Activated naive CD8-positive, alpha-beta T cell treated with anti-CD3 and anti-CD28 coated beads, Interleukin-2, amount 10 ng/mL, durations not matched to agents 7 days and 5 days (primary cell): ENCODE measurements at places on chromosomes 1 and 21. TPM values are rescaled to one million over a fixed set of nuclear protein-coding genes. Genes with fewer than 3 reads are reported as not detected.

- DNase-seq = no peak
Measured at GRCh38 chr1:119714583-119714982, 2.8 kb downstream of the PHGDH start.

DNA sequence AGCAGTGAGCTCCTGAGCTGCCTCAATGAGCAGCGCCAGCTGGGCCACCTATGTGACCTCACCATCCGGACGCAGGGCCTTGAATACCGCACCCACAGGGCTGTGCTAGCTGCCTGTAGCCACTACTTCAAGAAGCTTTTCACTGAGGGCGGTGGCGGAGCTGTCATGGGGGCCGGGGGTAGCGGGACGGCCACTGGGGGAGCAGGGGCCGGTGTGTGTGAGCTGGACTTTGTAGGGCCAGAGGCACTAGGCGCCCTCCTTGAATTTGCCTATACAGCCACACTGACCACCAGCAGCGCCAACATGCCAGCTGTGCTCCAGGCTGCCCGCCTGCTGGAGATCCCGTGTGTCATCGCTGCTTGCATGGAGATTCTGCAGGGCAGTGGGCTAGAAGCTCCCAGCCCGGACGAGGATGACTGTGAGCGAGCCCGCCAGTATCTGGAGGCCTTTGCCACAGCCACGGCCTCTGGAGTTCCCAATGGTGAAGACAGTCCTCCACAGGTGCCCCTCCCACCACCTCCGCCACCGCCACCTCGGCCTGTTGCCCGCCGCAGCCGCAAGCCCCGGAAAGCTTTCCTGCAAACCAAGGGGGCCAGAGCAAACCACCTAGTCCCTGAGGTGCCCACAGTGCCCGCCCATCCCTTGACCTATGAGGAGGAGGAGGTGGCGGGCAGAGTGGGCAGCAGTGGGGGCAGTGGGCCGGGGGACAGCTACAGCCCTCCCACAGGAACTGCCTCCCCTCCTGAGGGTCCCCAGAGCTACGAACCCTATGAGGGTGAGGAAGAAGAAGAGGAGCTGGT is 12.3 kb downstream of the ZBTB7B start:
- DNase-seq = no peak

DNA sequence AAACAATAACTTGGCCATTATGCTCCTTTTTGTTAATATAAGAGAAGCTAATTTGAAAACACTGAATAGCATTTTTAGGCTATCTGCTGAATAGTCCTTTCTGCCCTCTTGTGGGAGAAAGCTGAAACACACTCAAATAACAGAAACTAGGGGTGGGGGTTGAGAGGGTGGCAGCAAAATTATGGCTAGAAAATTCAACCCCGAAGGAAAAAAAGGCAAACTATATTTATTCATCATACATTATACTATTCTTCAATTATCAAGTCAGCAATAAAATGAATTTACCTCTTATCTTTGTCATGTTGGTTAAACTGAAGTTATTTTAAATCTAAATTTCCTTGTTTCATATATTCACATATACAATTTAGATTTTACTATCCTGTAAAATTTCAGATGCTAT is 255.9 kb downstream of the FAF1 start:
- DNase-seq = no peak

DNA sequence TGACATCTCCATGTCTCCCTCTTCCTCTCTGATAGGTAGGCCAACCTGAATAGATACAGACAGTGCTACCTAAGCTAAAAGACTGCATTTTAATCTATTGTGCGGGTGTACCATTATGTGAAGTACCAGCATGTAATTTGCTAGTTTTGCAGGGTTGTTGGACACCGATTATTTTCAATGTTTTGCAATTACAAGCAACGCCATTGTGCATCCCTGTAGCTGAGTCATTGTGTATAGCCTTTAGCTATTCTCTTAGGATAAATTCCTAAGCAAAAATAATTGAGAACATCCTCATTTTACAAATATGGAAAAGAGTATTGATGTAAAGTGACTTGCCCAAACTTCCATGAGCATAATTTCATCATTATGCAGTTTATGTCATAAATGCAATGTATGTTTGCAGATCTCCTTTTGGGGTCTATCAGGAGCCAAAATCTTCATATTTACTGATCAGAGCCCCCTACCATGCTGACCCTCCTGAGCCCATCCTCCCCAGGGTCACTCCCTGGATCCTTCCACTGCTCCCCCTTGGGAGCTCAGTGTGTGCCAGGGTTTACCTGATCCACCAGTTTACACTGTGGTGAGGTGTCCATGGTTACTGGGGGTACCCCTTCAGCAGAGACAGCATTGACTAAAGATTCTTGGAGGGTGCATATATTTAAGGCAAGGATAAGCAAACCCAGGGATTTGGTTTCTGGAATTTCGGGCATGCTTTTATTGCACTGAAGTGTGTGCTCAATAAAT is 80.6 kb downstream of the CCDC185 start:
- no peak for DNase-seq

DNA sequence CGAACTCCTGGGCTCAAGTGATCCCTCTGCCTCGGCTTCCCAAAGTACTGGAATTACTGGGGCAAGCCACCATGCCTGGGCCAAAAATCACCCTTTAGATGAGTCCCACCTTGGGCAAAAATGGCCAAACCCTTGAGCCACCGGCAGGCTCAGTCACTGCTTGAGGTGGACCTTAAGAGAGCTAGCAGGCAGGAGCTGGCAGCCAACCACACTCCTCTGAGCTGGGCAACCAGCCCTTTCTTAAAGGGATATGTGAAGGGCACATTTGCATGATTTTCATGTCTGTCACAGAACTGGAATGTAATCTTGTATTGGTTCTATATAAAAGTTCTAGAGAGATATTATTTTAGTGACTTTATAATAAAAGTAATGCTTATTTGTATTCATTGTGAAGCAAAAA is 316.5 kb downstream of the PBX1 start:
- DNase-seq = no peak

- DNase-seq = no peak
Measured at GRCh38 chr1:21909286-21909759, 27.8 kb downstream of the HSPG2 start.

GRCh38 chr1:190619724-190620123 is 142.1 kb upstream of the BRINP3 start:
- no peak for DNase-seq

GRCh38 chr1:116770625-116771024 is 16.4 kb downstream of the CD2 start:
- DNase-seq = no peak

DNA sequence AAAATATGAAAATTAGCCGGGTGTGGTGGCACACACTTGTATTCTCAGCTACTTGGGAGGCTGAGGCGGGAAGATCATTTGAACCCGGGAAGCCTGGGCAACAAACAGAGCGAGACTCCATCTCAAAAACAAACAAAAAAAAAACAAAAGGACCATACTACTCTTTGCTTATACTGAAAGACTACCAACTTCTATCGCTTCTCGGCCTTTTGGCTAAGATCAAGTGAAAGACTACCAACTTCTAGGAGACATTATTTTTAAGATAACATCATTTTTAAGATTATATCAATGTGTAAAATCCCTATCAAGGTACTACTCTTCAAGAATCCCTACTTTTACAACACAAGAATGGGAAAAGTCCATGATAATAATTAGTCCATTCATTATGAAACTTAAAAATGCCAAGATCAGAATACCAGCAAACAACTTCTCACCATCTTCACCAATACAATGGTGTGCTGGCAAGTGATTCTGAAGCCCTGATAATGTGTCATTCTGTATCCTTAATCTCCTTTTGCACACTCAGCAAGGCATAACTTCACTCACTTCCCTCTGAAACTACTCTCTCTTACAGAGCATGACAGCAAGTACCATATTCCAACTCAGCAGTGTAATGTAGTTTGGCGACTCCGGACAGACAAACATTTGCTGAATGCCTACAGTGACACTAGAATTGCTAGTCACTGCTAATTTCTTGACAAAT is 1.7 kb downstream of the PTP4A2 start:
- no peak for DNase-seq

DNA sequence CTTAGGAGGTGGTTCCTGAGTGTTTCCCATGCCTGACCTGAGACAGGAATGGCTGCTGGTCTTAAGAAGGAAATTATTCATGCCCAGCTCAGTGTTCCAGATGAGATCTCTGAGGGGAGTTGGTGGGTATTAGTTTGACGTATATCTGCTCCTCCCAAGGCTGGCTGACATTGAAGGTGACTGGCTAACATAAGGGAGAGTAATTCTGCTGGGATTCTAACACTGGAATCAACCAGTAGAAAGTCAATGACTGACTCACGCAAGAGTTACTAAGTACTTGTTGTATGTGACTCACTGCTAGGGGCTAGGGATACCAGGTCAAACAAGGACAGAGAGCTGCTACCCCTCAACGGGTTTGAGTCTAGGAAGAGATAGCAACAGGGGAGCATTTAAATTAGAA is 177.3 kb downstream of the CACNA1E start:
- DNase-seq = no peak

- no peak for DNase-seq
Measured at GRCh38 chr1:153770797-153771196, 4.4 kb upstream of the SLC27A3 start.

DNA sequence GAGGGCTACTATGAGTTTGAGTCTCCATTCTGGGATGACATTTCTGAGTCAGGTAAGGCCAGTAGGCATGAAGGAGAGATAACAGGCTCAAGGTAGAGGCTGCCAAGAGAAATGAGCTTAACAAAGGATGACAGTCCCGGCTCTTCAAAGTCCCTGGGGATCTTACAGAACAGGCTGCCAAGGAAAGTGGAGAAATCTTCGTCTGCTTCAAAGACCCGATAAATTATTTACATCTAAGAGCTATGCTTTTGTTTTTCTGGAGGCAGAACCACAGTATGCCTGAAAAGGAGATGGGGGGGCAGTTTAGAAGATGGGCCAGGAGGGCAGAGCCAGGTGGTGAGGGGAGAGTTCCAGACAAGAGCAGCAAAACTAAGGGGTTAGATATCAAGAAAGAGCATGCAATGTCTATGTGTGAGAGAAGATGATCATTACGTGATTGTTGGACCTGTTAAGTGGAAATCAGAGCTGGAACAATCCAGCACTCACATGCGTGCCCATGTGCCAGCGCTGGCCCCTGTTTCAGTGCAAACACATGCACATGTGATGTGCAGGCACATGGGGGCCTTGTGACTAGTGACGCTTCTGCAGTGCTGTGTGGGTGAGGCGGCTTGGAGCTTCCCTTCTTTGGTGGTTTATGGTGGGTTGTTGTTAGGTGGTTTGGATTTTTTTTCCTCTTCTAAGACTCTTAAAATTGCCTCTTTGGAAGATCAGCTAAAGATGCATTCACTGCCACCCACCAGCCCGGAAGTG is 25.7 kb downstream of the CAMK1G start:
- DNase-seq = no peak

DNA sequence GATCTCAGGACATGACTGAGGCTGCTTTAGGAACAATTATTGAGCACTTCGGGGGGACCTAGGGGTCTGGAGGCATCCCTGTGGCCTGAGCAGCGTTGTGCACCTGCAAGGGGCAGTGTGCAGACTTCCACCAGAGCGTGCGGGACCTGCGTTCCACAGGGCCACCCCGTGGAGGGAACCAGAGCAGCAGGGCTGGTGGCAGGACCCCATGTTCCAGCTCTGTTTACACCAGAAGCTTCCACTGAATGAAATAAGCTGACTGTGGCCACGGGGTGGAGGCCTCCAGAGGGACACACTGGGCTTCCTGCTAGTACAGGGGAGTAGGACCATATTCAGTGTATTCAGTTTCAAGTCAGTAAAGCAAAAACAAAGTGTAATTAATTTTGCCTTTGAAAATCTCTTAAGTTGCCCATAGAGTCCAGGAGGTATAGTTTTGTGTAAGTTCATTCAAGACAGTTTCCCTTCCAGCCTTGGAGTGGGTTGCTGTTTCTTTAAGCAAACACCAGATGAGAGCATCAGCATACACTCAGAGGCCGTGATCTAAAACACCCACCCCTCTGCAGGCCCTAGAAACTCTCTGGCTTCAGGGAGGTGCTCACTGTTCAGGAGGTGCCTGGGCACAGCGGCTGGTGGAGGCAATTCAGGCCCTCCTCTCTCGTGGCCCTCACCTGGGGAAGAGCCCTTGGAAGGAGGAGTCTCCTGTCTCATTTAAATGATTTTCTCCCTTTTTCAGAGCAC is 16.6 kb downstream of the SLC1A7 start:
- DNase-seq = no peak

GRCh38 chr1:50027794-50028193 is 4.0 kb upstream of the AGBL4 start:
- DNase-seq = no peak

DNA sequence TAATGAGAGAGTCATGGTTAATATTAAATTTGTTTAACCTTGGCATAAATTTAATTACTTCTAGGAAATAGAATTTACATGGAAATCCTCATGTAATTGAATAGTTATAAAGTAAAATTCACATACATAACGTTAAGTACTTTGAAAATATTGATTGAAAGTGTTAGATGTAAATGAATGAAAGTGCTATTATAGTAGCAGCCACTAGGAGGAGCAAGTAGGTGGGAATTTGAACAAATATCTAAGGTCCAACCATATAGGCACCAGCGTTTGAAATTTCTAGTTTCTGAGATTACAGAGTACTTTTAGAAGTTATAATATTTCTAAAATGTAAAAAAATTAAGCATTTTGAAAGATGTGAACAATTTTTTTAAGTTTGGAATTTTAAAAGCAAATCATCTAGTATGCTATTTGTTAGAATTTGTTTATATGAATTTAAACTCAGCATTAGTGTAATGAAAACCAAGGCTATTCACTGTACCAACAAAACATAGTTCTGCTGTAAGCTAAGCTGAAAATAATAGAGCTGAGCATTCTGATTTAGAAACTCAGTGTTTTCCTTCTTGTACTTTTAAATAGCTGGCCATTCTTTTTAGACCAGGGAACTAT is 3.3 kb downstream of the B3GALT2 start:
- no peak for DNase-seq

- no peak for DNase-seq
Measured at GRCh38 chr21:38280867-38281266, 24.1 kb downstream of the KCNJ15 start.

DNA sequence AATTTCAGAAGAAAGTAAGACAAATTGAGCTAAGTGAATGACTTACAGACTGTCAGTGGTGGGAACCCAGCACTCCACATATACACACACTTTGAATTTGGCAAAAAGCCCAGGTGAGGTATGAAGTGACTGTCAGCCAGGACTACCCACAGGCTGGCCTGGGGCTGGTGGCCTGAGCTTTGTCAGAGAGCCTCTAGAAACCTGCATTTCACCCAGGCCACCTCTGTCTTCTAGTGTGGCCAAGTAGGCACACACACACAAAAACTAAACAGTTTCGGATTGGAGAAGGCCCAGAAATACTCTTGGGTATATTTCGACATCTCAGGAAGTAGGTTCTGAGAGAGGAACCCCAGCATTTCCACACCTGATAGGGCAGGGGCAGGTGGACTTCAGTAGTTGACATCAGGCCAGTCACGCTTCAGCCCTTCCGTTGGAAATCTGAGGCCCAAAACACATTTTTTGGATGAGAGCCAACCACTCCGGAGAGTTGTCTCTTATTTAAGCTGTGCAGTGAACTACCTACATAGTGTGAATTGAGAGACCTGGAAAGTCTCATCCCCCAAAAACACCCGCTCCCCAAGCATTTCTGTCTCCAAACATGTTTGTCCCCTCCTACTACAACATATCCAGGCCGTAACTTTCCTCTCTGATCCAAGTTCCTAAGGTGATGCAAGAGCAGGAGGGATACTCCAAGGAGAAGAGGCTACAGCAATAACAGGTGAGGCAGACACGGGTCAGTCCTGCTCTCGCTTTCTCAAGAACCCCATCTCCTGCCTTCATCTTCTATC is 167.2 kb upstream of the PROX1 start:
- no peak for DNase-seq

APOBEC4 gene
- total RNA-seq = not detected

DPYD gene
- total RNA-seq = 42.0 TPM

CLCA1 gene
- not detected for total RNA-seq

TMEM200B gene
- total RNA-seq = not detected

KRTAP10-7 gene
- not detected for total RNA-seq

ZNF436 gene
- 8.1 TPM for total RNA-seq
